ENCODE measurements at places on chromosomes 2 and 18.

DNA sequence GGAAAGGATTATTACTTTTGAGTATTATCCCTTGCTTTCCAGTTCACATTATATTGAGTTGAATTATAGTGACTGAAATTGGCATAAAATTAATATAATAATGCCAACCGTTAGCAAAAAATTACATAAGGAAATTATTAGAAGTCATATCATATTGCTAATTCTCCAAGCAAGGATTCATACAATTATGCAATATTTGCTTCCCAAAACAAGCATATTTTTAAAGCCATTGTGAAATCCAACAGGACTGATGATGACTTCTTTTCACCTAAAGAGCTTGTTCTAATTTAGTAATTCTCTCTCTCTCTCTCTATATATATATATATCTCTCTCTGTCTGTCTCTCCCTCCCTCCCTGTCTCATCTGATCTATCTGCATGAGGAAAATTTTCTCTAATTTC lies 283.5 kb downstream of the DSEL start:
- DNase-seq, result no peak

DNA sequence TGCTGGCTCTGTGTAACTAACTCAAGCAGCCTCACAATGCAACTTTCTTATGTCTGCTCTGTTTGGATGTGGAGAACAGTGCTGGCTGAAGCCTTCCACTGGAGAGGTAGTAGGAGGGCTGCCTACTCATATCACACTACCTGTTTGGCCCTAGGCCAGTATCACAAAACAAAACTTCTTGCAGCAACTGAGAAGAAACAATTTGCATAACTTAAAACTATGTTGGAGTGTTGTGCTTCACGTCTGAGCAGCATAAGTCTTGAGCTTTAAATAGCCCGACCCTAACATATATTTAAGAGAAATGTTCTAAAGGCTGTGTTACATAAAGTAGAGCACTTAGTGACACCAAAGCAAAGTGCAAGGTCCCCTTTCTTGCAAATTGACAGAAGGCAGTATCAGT lies 204.9 kb upstream of the ACVR2A start:
- no peak for DNase-seq

- DNase-seq, result peak; percentile 44
Measured at GRCh38 chr2:230416061-230416721, at the start of gene SP100. Gene SP100 (plus strand): TSS chr2:230416201. CDS start chr2:230416297, 96 bp downstream.

- no peak for DNase-seq
Measured at GRCh38 chr2:127024769-127025358, 82.1 kb downstream of the BIN1 start.

DNA sequence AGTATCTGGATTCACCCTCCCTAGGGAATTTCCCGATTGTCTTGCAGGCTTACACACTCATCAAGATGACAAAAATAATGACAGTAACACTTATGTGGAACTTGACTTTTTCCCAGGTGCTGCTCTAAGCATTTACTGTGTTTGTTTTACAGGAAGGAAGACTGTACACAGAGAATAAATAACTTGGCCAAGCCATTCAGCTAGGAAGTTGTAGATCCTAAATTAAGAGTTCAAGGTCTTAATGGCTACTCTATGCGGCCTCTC lies 549 bp upstream of the DPP4 start:
- no peak for DNase-seq

GRCh38 chr18:76905821-76906220 lies 83.5 kb downstream of the ZNF236 start:
- no peak for DNase-seq

- no peak for DNase-seq
Measured at GRCh38 chr2:15158100-15158499, 403.0 kb downstream of the NBAS start.

DNA sequence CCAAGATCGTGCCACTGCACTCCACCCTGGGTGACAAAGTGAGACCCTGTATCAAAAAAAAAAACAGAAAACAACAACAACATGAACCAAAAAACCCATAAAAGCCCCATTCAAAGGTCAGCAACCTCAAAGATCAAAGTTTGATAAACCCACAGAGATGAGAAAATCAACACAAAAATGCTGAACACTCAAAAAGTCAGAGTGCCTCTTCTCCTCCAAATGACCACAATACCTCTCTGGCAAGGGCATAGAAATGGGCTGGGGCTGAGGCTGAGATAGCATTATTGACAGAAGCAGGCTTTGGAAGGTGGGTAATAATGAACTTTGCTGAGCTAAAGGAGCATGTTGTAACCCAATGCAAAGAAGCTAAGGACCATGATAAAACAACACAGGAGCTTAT lies 66.3 kb downstream of the FARP2 start:
- no peak for DNase-seq

DNA sequence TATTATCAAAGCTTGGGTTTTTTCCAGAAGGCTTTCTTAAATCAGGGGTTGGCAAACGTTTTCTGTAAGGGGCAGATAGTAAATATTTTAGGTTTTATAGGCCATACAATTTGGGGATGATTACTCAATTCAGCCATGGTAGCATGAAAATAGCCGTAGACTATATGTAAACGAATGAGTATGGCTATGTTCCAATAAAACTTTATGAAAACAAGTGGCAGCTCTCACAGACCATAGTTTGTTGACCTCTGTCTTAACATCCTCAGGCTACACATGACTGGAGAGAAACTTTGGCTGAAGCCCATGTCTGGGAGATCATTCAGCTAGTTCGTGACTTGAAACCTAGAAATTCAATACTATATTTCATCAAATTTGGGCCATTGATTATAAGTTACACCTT lies 30.2 kb downstream of the UGP2 start:
- no peak for DNase-seq

GRCh38 chr2:125398738-125399524 lies 1257.0 kb upstream of the GYPC start:
- DNase-seq, result no peak

DNA sequence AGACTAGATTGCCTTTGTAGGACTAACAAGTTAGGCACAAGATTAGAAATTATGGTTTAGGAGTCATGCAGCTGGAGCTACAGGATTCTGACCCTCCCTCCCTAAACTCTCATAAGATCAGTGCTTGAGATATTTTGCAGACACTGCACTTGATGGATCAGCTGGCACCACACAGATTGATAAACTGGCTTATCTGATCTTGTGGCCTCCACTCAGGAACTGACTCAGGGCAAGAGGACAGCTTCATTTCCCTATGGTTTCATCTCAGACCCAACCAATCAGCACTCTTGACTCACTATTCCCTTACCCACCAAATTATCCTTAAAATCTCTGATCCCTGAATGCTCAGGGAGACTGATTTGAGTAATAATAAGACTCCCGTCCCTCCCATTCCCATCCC lies 152.3 kb downstream of the DIS3L2 start:
- no peak for DNase-seq

GRCh38 chr2:24739354-24740025 lies 53.7 kb downstream of the PTRHD1 start:
- no peak for DNase-seq

GRCh38 chr18:55349685-55350084 lies 238.3 kb downstream of the TCF4 start:
- DNase-seq, result no peak

- no peak for DNase-seq
Measured at GRCh38 chr2:174025271-174026121, 60.3 kb upstream of the SP3 start.

DNA sequence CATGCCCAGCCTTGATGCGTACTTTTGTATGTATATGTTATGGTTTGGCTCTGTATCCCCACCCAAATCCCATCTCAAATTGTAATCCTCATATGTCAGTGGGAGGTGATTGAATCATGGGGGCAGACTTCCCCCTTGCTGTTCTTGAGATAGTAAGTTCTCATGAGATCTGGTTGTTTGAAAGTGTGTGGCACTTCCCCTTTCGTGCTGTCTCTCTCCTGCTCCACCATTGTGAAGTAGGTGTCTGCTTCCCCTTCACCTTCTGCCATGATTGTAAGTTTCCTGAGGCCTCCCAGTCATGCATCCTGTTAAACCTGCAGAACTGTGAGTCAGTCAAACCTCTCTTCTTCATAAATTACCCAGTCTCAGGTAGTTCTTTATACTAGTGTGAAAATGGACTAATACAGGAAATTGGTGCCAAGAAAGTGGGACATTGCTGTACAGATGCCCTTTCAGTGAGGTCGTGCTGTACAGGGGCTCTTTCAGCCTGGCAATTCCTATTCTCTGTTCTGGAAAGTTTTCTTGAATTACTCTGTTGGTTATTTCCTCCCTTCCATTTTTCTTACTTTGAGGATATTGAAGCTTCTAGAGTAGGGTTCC lies 38.2 kb downstream of the KCMF1 start:
- DNase-seq, result no peak

GRCh38 chr2:239393388-239393940 lies 7.4 kb downstream of the HDAC4 start:
- DNase-seq, result peak; percentile 13

GRCh38 chr2:43210467-43211303 lies 15.7 kb downstream of the ZFP36L2 start:
- DNase-seq, result no peak

- DNase-seq, result no peak
Measured at GRCh38 chr2:223048519-223048918, 3.5 kb upstream of the KCNE4 start.

GRCh38 chr18:46660957-46661749 lies 4.1 kb upstream of the LOXHD1 start:
- no peak for DNase-seq

GRCh38 chr2:12795851-12796250 lies 79.1 kb downstream of the TRIB2 start:
- DNase-seq, result no peak

DNA sequence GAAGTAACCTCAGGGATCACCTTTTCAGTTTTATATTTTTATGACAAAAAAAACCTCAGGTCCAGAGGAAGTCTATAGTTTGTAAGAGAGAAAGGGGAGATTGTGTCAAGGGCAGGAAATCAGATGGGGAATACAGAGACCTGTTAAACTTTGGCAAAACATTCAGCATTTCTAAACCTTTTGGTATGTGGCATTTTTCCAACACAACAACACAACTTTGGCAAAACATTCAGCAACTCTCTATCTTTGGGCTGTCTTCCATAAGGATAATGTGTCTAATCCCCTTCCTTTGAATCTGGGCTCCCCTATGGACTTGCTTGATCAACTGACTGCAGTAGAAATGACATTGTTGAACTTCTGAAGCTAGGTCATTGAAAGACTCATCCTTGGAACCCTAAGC lies 220.6 kb upstream of the CCDC68 start:
- no peak for DNase-seq
